ENCODE measurements at places on chromosomes 3 and 15.
A peak's percentile ranks its signal among the peaks of the same experiment; 100 is the strongest.

GRCh38 chr3:190048932-190049441 lies 71.7 kb downstream of the P3H2 start:
- no peak for DNase-seq

DNA sequence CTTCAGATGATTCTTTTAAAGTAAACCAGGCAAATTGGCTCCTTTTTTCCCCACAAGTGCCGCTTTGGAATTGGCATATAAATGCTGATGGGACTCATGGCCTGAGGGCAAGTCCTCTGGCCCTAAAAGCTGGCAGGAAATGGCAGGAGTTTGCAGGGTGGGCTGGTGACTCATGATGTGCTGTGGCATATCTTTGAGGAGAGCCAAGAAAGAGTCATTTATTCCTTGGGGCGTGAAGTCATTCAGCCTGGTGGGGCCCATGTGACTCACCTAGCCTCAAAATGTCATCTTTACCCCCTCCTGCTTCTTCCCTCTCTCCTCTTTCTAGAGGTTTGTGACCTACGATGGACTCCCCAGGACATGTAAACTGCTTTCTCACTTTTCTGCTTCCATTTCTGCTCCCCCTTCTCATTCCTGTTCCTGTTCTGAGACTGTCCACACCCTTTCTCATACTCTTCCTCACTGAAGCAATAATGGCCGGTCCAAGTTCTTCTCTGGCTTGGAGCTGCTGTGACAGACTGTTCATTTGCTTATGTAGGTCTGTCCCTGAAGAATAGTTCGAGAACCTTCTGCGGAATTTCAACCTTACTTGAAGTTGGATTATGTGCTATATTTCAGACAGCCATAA lies 326.1 kb downstream of the SATB1 start:
- DNase-seq, result no peak

DNA sequence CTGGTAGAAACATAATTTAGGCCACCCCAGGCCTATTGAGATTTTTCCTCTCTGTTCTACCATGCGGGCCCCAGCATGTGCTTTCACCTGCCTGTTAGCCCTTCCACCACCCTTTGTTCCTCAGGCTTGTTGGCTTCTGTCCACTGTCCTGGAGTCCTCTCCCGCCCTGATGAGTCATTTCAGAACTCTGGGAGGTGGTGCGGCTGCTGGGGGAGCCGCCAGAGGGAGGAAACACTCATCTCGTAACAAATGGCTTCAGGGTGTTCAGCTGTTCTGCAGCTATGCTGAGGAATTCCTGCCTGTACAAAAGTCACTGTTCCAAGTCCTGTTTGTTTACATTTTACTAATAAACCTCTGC lies 36.3 kb downstream of the LRTM1 start:
- peak; percentile 76 for DNase-seq

- no peak for DNase-seq
Measured at GRCh38 chr3:94420931-94421330, 358.1 kb downstream of the NSUN3 start.

DNA sequence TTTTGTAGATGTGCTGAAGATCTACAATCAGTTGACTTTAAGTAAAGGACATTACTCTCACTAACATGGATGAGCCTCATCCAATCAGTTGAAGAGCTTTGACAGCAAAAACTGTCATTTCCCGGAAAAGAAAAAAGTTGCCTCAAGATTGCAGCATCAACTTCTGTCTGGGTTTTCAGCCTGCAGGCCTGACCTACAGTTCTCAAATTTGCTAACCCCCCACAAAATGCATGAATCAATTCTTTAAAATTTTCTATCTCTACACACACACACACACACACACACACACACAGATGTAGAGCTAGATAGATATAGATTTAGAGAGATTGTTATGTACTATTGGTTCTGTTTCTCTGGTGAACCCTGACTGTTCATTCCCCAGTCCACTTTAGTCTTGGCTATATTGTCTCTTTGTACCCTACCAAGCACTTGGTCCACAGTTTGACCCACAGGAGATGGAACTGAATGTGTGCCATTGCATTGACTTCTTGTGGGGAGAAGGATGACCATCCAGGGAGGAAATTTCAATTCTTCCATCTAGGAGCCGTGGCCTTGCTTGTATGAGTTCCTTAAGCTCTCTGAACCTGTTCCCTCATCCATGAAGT lies 228.3 kb downstream of the CLSTN2 start:
- DNase-seq, result no peak

DNA sequence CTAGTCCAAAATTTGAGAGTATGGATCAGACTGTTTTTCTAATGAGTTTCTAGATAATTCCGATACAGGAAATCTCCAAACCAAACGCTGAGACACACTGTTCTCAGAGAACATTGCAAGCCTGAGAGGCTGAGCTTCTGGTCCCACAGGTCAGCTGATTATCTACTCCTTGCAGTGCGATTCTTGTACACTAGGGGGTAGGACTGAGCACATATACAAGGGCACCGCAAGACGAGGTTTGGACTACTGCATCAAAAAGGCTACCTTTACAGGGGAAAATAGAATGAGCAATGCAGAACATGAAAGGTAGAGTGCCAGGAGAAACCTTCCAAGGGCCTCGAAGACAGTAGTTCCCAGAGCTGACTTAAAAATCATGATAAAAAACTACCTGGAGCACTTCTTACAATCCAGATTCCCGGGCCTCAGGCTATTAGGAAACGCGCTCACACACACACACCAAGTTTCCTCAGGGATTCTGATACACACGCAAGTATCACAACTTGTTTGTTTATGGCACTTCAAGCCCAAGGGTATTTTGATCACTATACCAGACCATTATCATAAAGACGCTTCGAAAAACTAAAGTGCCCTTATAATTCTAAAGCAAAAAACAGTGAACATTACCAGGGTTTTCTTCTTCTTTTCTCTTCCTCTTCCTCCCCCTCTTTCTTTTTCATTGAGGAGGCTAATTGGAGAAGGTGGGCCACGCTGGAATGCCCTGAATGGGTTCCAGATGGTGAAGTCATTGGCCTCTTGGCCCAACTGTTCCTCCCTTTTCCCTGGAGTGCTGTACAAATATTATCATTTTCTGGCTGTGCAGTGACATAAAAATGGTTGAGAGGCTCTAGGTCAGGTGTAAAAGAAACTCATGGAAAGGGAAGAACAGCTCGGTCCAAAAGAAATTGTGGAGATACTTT lies 61.8 kb downstream of the SLC12A8 start:
- peak; percentile 69 for DNase-seq

GRCh38 chr3:150015901-150016300 lies 45.2 kb upstream of the PFN2 start:
- DNase-seq, result no peak

DNA sequence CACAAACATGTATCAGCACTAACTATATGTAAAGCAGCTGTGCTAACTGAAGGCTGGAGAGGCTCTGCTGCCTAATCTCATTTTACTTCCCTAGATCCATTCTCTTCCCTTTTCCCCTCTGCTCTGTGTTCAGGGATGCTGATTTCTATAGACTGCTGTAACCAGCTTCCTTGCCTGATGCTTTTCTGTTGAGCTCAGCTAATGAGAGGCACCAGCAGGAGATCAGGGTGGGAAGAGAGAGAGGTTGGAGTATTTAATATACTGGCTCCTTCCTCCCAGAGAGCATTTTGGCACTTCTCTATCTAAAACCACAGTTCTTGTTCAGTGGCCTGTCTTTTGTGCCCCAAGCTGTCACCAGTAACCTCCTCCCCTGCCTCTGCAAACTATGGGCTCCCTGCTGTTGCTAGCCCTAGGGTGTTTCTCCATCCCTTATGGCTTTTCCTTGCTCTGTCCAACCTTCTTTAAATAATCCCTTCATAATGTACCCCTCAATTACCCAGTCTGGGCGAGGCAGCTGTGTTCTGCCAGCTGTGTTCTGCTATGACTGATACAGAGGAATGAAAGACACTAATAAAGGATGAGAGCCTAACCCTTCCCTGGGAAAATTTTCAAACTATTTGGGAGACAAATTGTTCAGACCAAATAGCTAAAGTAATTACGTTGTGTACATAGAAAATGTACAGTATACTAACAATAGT lies 69.5 kb downstream of the CADPS start:
- no peak for DNase-seq

GRCh38 chr3:13134879-13135206 lies 61.6 kb upstream of the IQSEC1 start:
- DNase-seq, result no peak

- DNase-seq, result no peak
Measured at GRCh38 chr3:107452436-107452835, 70.3 kb upstream of the BBX start.

Measured in T47D (cell line).